Suprapubic skin (tissue), 4 donors: ENCODE measurements at places on chromosomes 11 and 22. TPM values are rescaled to one million over a fixed set of nuclear protein-coding genes. Genes with fewer than 3 reads are reported as not detected.

The NXPE4 gene
- not detected for total RNA-seq

The MGAT3 gene
- 2.5 TPM for total RNA-seq

The VEGFB gene
- 75.0 TPM for total RNA-seq

The PDGFB gene
- 11.0 TPM for total RNA-seq

The PKP3 gene
- 384 TPM for total RNA-seq

DNA sequence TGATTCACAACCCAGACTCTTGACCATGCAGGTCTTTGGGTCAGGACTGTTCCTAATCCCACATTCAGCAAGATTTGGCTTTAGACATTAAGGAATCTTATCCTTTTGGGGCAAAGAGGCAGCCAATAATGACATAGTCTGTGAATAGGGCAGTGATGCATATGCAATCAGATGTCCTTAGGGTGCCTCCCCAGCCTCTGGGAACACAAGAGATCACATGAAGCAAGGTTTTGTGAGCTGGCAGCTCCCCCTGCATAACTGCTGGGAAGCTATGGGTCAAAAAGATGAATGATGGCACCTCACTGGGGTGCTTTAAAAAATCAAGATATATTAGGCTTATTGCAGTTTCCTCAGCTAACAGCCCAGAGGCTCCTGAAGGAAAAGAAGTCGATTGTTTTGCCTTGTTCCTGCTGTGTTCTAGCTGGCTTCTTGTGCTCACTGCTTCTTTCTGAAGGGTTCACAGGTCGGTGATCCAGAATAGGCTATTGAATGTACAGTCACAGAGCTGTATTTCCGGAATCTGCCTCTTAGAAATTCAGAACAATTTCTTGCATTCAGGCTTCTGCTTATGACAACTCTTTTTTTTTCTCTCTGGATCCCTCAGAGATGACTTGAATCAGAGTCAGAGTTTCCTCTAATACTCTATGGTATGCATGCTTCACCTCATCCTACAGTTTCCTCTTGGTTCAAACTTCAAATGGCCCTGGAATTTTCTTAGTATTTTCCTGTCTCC is 31.7 kb downstream of the INSC start:
- H3K27ac ChIP-seq, result no peak overlapping the region
- no peaks in the 10 kb centered on the region for H3K27me3 ChIP-seq
- H3K4me3 ChIP-seq, result no peak overlapping the region
- no peak for DNase-seq
- H3K4me1 ChIP-seq, result no peaks in the 10 kb centered on the region

- no peak overlapping the region for H3K27ac ChIP-seq
- H3K4me3 ChIP-seq, result no peak overlapping the region
- no peaks in the 10 kb centered on the region for H3K36me3 ChIP-seq
- no peak for DNase-seq
- H3K27me3 ChIP-seq, result peaks cover 7% of the 10 kb centered on the region
These were observed 14.2 kb downstream of the SHANK3 start for GRCh38 chr22:50686794-50687193.

DNA sequence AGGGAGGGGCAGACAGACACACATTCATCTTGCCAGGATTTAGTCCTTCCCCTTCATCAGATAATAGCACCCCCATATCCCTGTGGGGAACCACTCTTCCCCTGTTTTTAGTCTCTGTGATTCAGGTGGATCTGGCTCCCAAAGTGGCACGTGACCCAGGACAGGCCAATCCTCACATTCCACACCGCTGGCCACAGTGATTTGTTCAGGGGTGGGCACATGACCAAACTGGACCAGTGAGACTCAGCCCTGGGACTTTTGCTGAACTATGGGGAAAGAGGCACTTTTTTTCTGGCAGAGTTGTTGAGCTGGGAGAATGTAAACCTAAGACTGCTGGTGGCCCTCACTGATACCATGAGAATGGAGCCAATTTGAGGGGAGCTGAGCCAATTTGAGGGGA is 19.1 kb upstream of the KCNJ11 start:
- no peak for DNase-seq
- H3K4me1 ChIP-seq, result peaks cover 17% of the 10 kb centered on the region
- H3K36me3 ChIP-seq, result no peaks in the 10 kb centered on the region
- H3K27me3 ChIP-seq, result no peaks in the 10 kb centered on the region
- no peak overlapping the region for H3K27ac ChIP-seq

GRCh38 chr11:6269994-6270393 is 10.4 kb downstream of the CCKBR start:
- H3K27me3 ChIP-seq, result no peaks in the 10 kb centered on the region
- H3K4me1 ChIP-seq, result no peaks in the 10 kb centered on the region
- DNase-seq, result no peak
- H3K36me3 ChIP-seq, result no peaks in the 10 kb centered on the region

- peaks cover 36% of the 10 kb centered on the region for H3K4me1 ChIP-seq
- peak overlapping the region; percentile 87 for H3K27ac ChIP-seq
- H3K4me3 ChIP-seq, result no peak overlapping the region
- H3K36me3 ChIP-seq, result no peaks in the 10 kb centered on the region
- no peaks in the 10 kb centered on the region for H3K27me3 ChIP-seq
These were observed 47.6 kb upstream of the THY1 start for GRCh38 chr11:119470317-119471291.

DNA sequence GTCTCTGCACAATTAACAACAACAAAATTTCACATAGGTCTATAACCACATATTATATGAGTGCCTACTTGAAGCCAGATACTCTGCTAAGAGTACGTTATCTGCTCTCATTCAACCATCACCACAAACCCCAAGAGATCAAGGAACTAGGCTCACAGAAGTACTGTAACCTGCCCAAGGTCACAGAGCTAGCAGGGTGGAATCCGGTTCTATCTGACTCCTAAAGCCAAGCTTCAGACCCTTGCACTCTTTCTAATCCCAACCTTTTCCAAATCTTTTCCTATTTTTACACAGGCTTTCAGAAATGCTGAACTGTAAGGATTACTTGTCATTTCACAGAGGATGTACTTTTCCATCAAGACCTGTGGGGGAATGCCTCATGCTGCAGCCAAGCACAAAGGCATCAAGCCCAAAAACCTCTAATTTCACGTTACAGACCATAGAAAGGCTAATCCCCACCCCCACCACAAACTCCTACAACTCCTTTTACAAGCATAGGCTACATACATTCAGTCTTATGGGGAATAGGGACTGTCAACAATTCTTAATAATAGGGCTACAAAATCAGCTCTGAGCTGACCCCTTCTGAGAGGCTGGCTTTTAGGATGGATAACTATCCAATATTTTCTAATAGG is 927 bp downstream of the PRCP start:
- H3K36me3 ChIP-seq, result no peaks in the 10 kb centered on the region
- H3K27ac ChIP-seq, result no peak overlapping the region
- H3K27me3 ChIP-seq, result no peaks in the 10 kb centered on the region
- peaks cover 42% of the 10 kb centered on the region for H3K4me1 ChIP-seq

GRCh38 chr22:39356464-39356863 is 6.7 kb downstream of the SYNGR1 start:
- H3K36me3 ChIP-seq, result no peaks in the 10 kb centered on the region
- H3K4me1 ChIP-seq, result peaks cover 70% of the 10 kb centered on the region
- no peak for DNase-seq
- no peaks in the 10 kb centered on the region for H3K27me3 ChIP-seq
- no peak overlapping the region for H3K4me3 ChIP-seq

GRCh38 chr11:64042301-64042700 is 6.6 kb downstream of the FLRT1 start:
- H3K4me3 ChIP-seq, result no peak overlapping the region
- H3K36me3 ChIP-seq, result no peaks in the 10 kb centered on the region
- H3K27ac ChIP-seq, result no peak overlapping the region
- H3K4me1 ChIP-seq, result no peaks in the 10 kb centered on the region
- peaks cover under 1% of the 10 kb centered on the region for H3K27me3 ChIP-seq
- no peak for DNase-seq

- H3K27ac ChIP-seq, result no peak overlapping the region
- H3K36me3 ChIP-seq, result no peaks in the 10 kb centered on the region
These were observed 359.9 kb downstream of the CASP12 start for GRCh38 chr11:104538313-104538712.

GRCh38 chr11:123590296-123590912 is 64.0 kb downstream of the SCN3B start:
- H3K36me3 ChIP-seq, result no peaks in the 10 kb centered on the region
- H3K4me1 ChIP-seq, result no peaks in the 10 kb centered on the region
- no peak overlapping the region for H3K4me3 ChIP-seq

GRCh38 chr22:49973018-49973961 is 12.7 kb downstream of the PIM3 start:
- H3K27ac ChIP-seq, result no peak overlapping the region
- no peak overlapping the region for H3K4me3 ChIP-seq
- H3K27me3 ChIP-seq, result no peaks in the 10 kb centered on the region
- peaks cover 45% of the 10 kb centered on the region for H3K4me1 ChIP-seq
- DNase-seq, result no peak

GRCh38 chr11:64364435-64364834 is 5.5 kb downstream of the RPS6KA4 start:
- H3K27ac ChIP-seq, result no peak overlapping the region
- peaks cover 16% of the 10 kb centered on the region for H3K4me1 ChIP-seq
- no peaks in the 10 kb centered on the region for H3K27me3 ChIP-seq
- H3K36me3 ChIP-seq, result peaks cover 85% of the 10 kb centered on the region
- no peak overlapping the region for H3K4me3 ChIP-seq

- H3K36me3 ChIP-seq, result no peaks in the 10 kb centered on the region
- no peak for DNase-seq
- no peak overlapping the region for H3K27ac ChIP-seq
- peaks cover 10% of the 10 kb centered on the region for H3K4me1 ChIP-seq
These were observed 34.7 kb downstream of the MOB2 start for GRCh38 chr11:1451781-1452470.

GRCh38 chr22:39577900-39578299 is 7.3 kb downstream of the CACNA1I start:
- peaks cover 34% of the 10 kb centered on the region for H3K27me3 ChIP-seq
- no peak for DNase-seq
- H3K4me3 ChIP-seq, result no peak overlapping the region
- no peaks in the 10 kb centered on the region for H3K4me1 ChIP-seq
- no peak overlapping the region for H3K27ac ChIP-seq
